ENCODE measurements at places on chromosomes 7 and 10. TPM values are rescaled to one million over a fixed set of nuclear protein-coding genes. Genes with fewer than 3 reads are reported as not detected.
A peak's percentile ranks its signal among the peaks of the same experiment; 100 is the strongest.

- DNase-seq, result no peak
Observed at GRCh38 chr7:3028071-3028757, 15.5 kb downstream of the CARD11 start.

Gene KLF14
- total RNA-seq, result 0.26 TPM

GRCh38 chr7:108114117-108114841, 15.9 kb downstream of the LAMB4 start:
- DNase-seq, result peak; percentile 50

Gene INA
- total RNA-seq, result 2.2 TPM

- no peak for DNase-seq
Observed at GRCh38 chr7:74032191-74032490, 4.2 kb downstream of the ELN start.

Gene PPP1R17
- total RNA-seq, result not detected

Gene NPC1L1
- total RNA-seq, result 0.17 TPM

Data from esophagus muscularis mucosa (tissue), 4 donors.